ENCODE measurements at places on chromosomes 3 and 15.
A peak's percentile ranks its signal among the peaks of the same experiment; 100 is the strongest.

GRCh38 chr3:177300039-177300833 is 103.0 kb upstream of the TBL1XR1 start:
- no peak for DNase-seq

DNA sequence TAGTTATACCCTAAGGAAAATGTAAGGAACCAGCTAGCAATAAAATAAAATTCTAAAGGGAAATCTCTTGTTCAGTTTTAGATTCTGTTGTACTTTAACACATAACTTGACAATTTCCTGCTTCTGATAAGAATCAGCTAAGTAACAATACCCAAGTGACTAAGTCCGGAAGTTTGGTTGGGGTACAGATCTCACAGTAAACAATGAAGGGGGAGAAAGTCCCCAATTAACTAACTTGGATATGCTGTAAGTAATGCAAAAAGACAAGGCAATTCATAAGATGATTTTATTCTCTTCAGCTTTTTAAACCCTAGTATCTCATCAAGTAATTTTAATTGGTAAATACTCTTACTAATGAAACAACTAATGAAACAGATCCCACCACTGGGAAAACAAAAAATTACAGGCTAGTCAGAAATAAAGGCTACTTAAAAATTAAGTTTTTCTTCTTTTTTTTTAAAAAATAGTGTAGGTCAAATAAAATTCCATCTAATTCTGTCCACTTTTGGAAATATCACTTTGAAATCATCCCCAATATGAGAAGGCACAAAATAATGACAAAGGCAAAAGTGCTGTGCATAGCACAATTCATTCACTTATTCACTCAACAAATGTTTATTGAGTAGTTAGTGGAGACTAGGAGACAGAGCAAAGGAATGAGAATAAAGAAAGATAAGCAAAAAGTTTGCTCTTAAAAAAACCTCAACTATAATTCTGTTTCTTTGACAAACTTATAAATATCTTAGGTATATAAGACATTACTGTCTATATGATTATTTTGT is 37.8 kb upstream of the IL20RB start:
- DNase-seq, result no peak

DNA sequence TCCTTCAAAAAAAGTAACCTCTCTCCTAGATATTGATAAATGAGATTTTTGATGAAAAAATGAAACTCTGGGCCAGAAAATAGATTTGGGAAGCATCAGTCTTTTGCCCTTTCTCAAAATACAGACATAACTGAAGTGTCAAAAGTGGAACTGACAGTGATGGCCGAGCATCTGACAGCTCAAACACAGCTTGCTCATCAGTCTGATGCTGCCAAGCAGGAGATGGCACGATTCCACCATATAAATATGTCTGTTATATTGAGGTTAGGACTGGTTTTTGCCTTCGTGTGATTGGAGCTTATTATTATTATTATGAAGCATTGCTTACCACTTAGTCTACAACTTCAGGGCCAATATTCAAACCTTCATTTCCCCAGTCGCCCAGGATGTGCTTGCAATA is 152.6 kb upstream of the EPHA3 start:
- DNase-seq, result no peak

DNA sequence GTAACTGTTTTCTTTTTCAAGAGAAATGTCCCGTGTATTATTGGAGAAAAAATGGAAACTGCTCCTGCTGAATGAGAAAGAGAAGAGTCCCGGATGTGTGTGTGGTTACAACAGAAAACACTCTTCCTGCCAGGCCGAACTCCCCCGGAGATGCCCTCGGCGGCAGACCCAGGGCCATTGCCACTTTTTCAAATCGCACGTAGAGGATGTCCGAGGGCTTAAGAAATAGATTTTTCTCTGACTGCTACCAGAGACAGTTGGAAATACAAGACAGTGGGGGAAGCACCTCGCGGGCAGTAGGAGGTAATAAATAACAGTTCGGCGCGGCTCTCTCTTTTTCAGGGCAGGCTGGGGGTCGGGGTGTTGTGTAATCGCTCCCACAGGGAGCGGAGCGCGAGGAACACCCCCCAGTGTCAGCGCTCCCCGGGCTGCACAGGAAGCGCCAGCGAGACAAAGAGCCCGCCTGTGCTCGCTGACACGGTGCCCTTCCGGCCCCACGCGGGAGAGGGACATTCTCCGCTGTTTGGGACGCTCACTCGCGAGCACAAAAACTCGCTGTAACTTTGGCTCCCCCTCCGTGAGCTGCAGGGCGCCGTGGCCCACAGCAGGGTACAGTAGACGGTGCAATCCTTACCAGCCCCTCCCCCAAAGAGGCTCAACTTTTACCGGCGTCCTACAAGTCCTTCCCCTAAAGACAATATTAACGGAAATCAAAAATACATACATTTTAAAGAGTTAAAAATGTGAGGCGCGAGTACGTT is 1.1 kb downstream of the VGLL4 start:
- DNase-seq, result peak; percentile 59

GRCh38 chr3:53286727-53287126 is 30.9 kb upstream of the TKT start:
- DNase-seq, result no peak

GRCh38 chr3:170465955-170466354 is 47.3 kb downstream of the CLDN11 start:
- DNase-seq, result no peak

DNA sequence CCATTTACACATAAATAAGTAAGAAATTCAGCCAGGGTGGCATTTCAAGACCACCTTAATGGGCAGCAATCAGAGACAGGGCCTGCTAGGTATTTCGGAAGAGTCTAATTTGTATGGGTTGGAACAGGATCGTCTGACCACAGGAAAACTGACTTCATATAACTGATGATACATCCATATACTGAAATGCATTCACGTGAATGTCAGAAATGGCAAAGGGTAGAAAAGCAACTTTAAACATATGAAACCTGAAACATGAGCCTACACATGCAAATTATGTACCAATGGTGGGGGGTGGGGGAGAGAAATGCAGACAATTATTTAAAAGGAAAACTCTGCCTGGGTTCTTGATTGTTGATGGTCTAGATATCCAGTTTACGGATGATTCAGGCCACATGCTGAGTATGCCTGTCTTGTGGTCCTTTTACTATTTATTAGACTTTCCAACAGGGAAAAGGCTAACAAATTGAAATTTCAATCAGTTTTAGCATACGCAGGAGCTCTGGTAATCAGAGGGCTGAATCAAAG is 582.2 kb downstream of the FOXP1 start:
- no peak for DNase-seq

DNA sequence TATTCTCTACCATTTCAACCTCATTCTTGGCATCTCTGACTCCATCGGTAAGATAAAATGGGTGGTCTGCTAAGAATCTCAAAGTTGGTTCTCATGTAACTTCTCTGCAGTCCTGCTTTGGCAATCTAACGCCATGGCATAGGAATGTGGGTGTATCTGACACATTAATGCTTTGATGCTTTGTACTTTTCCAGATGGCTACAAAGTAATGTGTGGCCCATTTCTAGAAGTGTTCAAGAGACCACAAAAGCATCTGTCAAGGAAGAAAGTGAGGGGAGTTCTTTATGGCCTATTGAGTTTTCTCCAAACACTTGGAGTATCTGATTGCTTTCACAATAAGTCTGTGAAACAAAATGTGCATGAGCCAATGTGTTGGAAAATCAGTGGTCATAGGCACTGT is 339.9 kb upstream of the TGFBR2 start:
- no peak for DNase-seq

DNA sequence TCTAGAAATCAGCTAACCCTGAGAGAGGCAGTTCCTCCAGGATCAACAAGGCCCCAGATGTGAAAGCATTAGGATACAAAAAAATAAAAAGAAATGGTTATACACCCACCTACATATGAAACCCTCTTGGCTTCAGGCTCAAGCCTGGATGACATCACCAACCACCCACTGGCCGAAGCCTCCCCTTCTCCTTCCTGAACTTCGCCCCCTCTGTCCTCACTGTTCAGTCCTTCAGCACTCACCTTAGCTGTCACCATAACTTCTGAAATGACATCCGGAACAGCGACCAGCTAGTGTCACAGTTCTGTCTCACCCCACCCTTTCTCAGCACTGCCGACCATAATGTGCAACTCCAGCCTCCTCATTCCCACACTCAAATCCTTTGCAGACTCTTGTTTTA is 98.7 kb downstream of the PLCH1 start:
- DNase-seq, result no peak

GRCh38 chr3:9948586-9948985 is 3.6 kb downstream of the PRRT3 start:
- DNase-seq, result no peak

DNA sequence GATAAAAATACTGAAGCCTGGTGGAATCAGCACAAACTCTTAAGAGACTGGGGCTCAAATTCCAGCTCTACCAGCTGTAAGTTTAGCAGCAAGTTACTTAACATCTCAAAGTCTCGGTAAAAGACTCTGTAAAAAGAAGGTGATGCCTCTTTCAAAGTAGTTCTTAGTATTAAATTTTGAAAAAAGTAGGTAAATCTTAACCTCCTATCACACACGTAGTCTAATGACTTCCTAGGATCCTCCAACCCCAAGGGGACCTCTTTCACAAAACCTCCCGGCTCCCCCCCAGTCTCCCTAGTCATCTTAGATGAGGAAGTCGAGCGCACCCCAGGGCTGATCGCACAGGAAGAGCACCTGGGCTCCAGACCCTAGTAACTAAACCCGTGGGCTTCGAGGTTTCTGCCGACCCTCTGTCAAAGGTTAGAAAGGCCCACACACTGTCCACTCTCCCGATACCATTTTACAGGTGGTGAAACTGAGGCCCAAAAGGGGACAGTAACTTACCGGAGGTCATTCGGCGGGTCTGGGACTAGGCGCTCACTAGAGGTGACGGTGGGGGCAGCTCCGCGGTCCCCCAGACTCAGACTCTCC is 427 bp downstream of the MBD4 start:
- DNase-seq, result no peak

DNA sequence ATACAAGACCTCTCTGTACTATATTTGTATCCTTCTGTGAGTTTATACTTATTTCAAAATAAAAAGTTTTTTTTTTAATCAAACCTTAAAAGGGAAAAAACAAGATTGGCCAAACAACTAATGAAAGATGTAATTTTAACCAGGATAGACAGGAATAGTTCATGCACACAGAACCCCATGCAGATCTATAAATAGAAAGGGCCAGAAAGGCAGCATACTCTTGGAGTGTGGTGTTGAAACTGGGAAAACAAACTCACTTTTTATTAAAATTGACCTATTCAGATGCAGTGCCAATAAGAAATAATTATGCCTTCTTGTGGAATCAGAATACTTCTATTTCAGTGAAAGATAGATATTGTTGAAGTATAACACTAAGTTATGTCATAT is 204.6 kb downstream of the PLCL2 start:
- no peak for DNase-seq

- DNase-seq, result peak; percentile 41
Observed at GRCh38 chr3:143121241-143122088, 1.9 kb downstream of the CHST2 start.

DNA sequence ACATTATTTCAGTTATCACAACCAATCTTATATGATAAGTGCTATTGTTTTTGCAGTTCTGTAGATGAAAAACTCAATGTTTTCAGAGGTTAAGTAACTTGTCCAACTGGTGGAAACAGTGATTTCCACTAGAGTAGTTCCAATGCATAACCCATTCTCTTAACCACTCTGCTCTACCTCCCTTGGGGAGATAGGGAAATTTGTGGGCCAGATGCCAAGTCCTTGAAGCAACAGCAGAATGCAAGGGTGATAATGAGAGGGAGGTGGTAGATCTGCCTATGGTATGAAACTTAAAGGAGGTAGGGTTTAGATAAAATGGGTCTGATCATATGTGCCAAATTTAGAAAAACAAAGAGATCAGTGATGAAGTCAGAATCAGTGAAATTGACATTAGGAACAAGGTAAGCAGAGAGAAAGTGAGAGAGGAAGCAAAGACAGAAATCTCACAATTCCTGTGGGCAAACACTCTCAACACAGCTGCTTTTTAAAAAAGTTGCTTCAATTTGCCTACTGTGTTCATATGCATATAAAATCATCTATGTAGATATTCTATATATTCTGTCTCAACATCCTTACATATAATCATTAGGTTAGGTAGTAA is 50.5 kb upstream of the UBP1 start:
- DNase-seq, result no peak

Data from central memory CD8-positive, alpha-beta T cell (primary cell).